Activated naive CD4-positive, alpha-beta T cell treated with anti-CD3 and anti-CD28 coated beads, Interleukin-2, amount 50 U/mL, for 16 hours (primary cell): ENCODE measurements at places on chromosomes 16 and 17.

DNA sequence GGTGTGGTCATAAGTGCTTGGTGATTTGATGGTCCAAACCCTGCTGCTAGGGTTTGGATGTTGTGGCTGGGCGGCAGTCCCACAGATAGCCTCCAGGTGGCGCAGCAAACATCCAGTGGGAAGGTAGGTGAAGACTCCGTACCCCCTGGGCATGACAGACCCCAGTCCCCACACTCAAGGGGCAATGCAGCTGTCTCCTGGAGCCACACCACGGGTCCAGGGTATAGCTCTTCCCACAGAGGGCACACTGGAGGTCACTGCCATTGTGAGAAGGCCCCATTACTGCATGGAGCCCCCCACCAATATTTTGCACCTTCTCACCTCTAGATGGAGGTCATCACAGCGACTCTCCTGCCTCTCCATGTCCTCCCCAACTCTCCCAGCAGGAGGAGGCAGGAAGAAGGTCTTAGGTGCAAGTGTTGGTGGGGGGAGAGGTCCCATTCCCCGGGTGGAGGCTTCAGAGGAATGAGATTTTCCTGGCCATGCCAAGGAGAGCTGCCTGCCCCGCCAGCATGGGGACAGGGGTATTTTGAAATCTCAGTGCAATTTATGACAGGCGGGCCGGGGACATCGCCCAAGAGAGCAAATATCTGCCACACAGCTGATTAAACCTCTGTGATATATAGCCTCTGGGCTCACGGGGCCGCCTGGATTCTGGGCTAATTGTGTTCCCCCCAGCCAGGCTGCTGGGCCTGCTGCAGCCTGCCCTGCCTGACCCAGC is 17.1 kb upstream of the C17orf113 start:
- DNase-seq: peak; percentile 74

DNA sequence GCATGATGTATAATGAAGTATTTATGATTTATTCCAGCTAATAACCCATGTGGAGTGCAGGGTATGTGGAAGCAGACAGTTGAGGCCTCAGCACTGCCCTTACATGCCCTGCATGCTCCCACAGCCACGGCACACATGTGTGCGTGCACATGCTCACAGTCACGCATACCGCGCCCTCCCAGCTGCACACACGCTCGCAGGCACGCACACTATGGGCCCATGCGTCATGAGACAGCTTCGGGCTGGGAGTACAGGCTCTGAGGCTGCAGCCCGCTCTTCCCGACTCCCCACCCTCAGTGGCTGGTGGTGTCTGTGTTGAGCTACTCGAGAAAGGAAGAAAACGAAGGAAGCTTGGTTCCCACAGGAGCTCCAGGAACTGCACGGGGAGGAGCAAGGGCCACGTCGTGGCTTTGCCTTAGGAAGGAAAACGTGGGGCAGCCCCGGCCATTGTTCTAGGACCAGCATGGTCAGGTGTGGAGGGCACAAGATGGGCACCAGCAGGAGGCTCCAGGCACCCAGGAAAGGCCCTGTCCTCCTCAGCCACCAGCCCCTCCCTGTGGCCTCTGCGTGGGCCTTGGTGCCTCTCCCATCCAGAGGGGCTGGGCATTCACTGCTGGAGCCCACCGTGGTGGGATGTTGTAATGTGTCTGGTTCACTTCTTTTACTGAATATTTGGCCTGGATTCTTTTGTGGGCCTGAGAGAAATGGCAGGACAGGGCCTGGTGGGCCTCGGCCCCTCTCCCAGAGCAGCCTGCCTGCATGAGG is 27.5 kb upstream of the CDH15 start:
- DNase-seq: peak; percentile 8

- no peak for DNase-seq
Measured at GRCh38 chr17:17711641-17712162, 30.4 kb downstream of the RAI1 start.

DNA sequence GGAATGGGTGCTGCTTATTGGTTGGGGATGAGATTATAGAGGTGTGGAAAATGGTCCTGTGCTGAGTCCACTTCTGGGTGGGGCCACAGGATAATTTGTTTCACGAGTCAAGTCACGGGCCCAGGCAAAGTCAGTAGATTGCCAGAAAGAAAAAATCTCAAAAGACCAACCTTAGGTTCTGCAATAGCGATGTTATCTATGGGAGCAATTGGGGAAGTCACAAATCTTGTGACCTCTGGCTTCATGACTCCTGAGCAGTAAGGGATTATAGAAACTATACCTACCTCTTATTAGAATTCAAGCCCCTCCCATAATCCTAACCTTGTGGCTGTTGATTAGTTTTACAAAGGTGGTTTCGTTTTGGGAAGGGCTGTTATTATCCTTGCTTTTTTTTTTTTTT is 31.4 kb downstream of the WWP2 start:
- no peak for DNase-seq
